Stimulated activated CD8-positive, alpha-beta memory T cell treated with anti-CD3 and anti-CD28 coated beads, Interleukin-15, amount 100 ng/mL, for 4 hours (primary cell): ENCODE measurements at places on chromosomes 16 and 17.

DNA sequence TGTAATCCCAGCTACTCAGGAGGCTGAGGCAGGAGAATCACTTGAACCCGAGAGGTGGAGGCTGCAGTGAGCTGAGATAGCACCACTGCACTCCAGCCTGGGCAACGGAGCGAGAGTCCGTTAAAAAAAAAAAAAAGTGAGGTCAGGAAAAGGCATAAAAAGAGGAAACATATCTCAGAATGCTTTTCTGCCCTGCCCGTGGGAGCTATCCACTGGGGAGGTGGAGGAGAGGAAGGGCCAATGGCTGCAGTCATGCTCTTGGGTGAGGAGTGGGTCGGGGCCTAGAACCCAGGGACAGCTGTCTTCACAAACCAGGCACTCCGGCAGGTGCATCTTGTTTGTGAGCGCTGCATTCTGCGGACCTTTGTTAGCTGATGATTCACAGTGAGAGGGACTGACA lies 60.0 kb upstream of the CDC42EP4 start:
- no peak for DNase-seq

GRCh38 chr17:3966720-3967363 lies 2.6 kb upstream of the ATP2A3 start:
- DNase-seq = no peak

DNA sequence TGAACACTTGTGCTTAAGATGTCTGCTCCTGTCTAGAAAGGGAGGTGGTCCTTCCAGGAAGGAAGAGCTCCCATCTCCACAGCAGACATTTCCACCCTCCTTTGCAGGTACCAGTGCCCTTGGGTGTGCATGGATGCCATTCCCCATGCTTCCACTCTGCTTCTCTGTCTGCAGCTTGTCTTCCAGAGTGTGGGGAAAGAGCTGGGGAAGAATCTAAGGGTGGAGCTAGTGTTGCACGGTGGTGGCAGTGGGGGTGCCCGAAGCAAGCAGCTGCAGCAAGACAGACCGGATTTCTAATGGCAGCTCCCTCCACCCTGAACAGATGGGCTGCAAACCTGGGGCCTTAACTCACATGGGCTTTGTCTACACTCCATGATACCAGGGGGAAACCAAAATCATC lies 22.6 kb upstream of the HOXB13 start:
- no peak for DNase-seq

GRCh38 chr17:16353317-16354174 lies at the start of gene CENPV:
Gene CENPV (minus strand): TSS chr17:16353469. CDS start chr17:16353436, 33 bp downstream.
- peak; percentile 59 for DNase-seq

- no peak for DNase-seq
Observed at GRCh38 chr17:57945996-57946797, 9.0 kb downstream of the CUEDC1 start.

DNA sequence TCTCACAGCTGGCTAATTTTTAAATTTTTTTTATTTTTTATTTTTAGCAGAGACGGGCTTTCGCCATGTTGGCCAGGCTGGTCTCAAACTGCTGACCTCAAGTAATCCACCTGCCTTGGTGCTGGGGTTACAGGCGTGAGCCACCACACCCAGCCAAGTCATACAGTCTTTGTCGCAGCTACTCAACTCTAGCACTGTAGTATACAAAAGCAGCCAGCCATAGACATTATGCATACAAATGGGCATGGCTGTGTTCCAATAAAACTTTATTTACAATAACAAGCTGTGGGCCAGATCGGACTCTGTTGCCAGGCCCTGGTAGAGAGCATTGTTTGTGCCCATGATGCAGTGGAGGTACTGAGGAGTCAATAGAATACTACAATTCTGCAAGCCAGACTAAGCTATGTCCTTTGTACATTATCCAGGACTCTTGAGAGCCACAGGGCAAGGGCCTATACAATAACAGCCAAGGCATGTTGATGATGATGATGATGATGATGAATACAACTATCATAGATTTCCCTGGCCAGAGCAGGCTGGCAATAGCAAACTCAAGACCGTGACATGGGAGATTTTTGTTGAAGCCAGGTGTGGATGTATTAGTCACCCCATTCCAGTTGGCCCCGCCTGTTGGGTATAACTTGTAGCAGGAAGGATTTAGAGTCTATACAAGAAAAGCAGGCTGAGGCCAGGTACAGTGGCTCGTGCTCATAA lies 101.8 kb downstream of the MYH11 start:
- DNase-seq = no peak

- DNase-seq = no peak
Observed at GRCh38 chr17:35877345-35878029, 2.7 kb downstream of the CCL5 start.
